ENCODE measurements at places on chromosomes 6 and 20. TPM values are rescaled to one million over a fixed set of nuclear protein-coding genes. Genes with fewer than 3 reads are reported as not detected.
A peak's percentile ranks its signal among the peaks of the same experiment; 100 is the strongest.

GRCh38 chr6:74607934-74608333 is 597.9 kb downstream of the COL12A1 start:
- no peak for DNase-seq
- no peak overlapping the region for H3K27ac ChIP-seq
- H3K4me3 ChIP-seq = no peak overlapping the region
- no peaks in the 10 kb centered on the region for H3K36me3 ChIP-seq
- no peaks in the 10 kb centered on the region for H3K4me1 ChIP-seq

DNA sequence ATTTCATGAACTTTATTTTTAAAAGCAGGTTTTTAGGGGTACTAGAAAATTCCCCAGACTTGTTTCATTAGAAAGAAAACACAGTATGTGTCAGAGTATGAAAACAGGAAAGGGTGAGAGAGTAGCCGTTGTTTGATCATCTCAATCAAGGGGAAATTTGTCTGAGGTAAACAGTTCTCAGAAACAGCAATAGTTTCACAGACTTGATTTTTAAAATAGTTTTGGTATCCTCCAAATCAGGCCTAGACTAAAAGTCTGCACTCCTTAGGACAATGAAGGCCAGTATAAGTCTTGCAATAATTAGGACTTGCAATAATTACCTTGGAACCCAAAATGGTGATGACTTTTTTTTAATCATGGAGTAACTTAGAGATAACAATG is 176.6 kb upstream of the TAB2 start:
- H3K4me1 ChIP-seq = peaks cover 23% of the 10 kb centered on the region
- H3K27ac ChIP-seq = peak overlapping the region; percentile 96
- H3K4me3 ChIP-seq = peak overlapping the region; percentile 5
- H3K36me3 ChIP-seq = no peaks in the 10 kb centered on the region

DNA sequence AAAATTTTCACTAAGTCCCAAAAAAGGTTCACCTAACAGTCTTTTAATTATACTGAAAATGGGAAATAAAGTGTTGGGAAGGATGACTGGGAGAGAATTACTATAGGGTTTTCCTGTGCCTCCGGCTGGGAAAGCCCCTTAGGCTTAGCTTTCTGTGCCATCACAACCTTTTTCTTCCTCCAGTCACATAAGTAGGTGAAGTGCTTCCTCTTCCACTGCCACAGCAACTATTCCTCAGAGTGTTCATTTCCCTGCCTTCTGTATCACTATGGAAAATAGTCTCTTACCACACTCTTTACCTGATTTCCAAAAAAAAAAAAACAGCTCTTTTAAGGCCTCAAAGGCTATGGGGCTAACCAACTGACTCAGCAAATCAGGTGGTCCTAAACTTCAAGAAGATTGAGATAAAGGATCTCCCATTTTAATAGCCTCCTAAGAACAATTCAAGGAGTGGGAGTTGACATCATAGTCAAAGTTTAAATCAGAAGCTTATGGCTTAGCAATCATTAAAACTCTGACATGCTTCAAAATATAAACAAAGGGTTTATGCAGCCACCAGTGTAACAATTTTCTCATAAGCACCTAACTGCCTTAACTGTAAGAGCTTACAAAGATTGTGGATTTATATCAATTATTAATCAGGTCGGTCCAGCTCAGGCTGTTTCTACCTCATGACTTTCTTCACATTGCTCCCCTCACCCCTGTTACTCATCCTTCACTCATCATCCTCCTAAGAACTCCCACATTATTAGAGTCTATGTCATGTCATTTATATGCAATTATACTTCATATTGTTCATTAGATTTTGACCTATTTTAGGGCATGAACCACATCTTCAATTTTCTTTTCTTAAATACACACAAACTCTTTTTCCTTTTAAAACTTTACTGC is 95.3 kb downstream of the RNGTT start:
- H3K27ac ChIP-seq = no peak overlapping the region
- no peaks in the 10 kb centered on the region for H3K36me3 ChIP-seq

DNA sequence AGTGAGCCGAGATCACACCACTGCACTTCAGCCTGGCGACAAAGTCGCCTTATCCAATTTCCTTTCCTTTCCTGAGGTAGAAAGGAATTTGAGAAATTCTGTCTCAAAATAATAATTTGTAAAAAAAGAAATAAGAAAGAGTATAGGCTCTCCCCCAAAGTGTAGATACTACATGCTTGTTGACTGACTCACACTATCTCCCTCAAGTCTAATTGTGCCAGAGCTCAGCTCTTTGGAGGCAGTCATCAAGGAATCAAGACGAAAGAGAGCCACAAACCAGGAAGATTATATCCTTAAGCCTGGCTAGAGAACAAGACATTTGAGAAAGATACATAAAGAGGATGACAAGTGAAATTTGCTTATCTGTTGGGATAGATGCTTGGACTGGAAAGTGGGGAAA is 3.7 kb upstream of the FKBPL start:
- H3K27ac ChIP-seq = no peak overlapping the region
- peaks cover 19% of the 10 kb centered on the region for H3K4me1 ChIP-seq
- DNase-seq = no peak
- no peaks in the 10 kb centered on the region for H3K36me3 ChIP-seq

OPN5 gene
- not detected for total RNA-seq

SLC22A3 gene
- total RNA-seq = 0.13 TPM

DDX39B gene
- total RNA-seq = 669 TPM
